ENCODE measurements at places on chromosomes 11 and 22.
A peak's percentile ranks its signal among the peaks of the same experiment; 100 is the strongest.

DNA sequence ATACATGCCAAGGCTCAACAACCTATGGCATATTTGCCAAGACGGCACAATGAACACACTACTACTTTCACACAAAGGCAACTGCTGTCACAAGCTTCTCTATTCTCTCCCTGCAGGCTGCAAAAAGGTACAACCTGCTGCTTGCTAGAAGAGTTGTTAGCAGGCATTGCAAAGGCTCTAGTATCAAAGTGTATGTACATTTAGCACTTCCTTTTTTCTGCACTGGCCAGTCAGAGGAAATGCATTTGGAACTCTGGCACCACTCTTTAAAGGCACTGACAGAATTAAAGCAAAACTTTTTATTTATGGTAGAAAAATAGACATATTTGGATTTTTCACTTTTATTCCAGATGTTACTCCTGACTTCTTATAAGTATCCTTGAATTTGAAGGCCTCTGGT lies 125.9 kb downstream of the CWF19L2 start:
- DNase-seq, result no peak

GRCh38 chr11:119100994-119101758 lies 477 bp downstream of the DPAGT1 start:
- DNase-seq, result no peak

GRCh38 chr11:116506263-116506825 lies 266.4 kb downstream of the BUD13 start:
- no peak for DNase-seq

GRCh38 chr11:12725863-12726682 lies 51.9 kb downstream of the TEAD1 start:
- DNase-seq, result no peak

- DNase-seq, result peak; percentile 64
Measured at GRCh38 chr22:37905534-37906363, at the start of gene MICALL1. Gene MICALL1, plus strand, starts transcription at chr22:37906297. Its CDS starts 126 bp downstream, at chr22:37906423.

DNA sequence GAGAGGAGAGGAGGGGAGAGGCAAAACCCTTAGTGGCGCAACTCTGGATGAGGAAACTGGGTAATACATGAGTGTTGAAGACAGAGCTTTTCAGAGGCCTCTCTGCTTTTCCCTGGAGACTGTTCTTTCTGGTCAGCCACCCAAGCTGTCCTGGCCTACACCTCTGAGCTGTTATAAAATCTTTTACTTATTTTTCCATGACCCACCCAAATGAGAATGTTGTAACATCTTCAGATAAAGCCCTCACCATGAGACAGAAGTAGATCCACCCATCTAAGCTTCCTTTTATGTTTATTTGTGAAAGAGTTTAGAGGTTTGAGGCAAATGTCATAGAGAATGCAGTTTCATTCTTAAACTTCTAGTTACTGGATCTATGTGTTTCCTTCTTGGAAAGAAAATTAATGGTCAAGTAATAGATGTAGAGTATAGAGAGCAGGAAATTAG lies 20.3 kb upstream of the APLP2 start:
- DNase-seq, result no peak

- DNase-seq, result no peak
Measured at GRCh38 chr22:45877651-45878050, 99.3 kb downstream of the WNT7B start.

GRCh38 chr11:114060392-114061047 lies 1.0 kb downstream of the ZBTB16 start:
- peak; percentile 36 for DNase-seq

- DNase-seq, result no peak
Measured at GRCh38 chr11:95461858-95462257, 230.9 kb upstream of the SESN3 start.

GRCh38 chr11:69293819-69294505 lies at the start of gene MYEOV:
Gene MYEOV, plus strand, starts transcription at chr11:69294155. Its CDS starts 1,200 bp downstream, at chr11:69295355.
- DNase-seq, result peak; percentile 38

- DNase-seq, result no peak
Measured at GRCh38 chr11:1040428-1041148, 4.1 kb upstream of the MUC6 start.

DNA sequence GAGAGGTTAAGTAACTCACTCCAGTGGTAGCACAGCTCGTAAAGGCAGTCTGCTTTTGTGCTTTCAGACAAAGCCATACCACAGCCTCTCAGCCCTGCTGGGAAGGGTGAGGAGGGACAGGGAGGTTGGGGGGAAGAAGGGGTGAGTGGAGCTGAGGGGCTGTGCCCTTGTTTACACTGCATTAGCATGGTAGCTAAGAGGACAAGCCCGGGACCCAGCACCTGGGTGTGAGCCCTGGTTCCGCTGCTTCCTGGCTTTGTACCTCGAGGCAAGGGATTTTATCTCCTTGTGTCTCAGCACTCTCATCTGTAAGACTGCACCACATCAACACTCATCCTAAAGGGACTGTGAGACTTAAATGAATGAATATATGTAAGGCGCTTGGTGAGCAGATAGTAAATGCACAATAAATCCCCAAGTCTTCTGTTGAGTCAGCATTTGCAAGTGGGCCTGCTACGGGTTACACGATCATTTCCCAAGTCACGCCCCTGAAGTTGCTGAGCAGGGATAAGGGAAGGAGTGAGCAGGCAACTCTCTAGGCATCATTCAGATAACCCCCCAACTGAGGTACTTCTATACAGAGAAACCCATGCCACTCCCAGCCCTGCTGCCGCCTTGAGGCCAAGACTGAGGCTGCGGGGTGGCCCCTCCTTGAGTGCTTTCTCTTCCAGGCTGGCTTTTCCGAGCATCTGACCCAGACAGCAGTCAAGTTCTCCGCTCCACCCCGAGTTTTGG lies 7.5 kb downstream of the RASD2 start:
- no peak for DNase-seq

DNA sequence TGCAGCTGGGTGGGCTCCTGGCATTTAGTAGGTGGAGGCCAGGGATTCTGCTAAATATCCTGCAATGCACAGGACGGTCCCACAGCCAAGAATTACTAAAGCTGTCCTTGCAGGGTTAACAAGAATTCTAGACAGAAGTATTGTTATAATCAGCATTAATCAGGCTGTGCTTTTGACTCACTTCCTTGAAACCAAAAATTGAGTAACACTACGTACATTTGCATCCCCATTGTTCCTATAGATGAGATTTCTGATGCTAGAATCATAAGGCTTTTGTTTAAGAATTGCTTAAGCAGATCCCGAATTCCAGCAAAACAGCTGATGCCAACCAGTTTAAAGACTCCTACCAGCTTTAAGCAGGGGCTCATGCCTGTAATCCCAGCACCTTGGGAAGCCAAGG lies 11.4 kb downstream of the SLC6A5 start:
- DNase-seq, result no peak

- DNase-seq, result no peak
Measured at GRCh38 chr11:94128291-94128745, 323 bp upstream of the PANX1 start.

GRCh38 chr11:38365274-38365673 lies 1767.2 kb upstream of the RAG2 start:
- DNase-seq, result no peak

DNA sequence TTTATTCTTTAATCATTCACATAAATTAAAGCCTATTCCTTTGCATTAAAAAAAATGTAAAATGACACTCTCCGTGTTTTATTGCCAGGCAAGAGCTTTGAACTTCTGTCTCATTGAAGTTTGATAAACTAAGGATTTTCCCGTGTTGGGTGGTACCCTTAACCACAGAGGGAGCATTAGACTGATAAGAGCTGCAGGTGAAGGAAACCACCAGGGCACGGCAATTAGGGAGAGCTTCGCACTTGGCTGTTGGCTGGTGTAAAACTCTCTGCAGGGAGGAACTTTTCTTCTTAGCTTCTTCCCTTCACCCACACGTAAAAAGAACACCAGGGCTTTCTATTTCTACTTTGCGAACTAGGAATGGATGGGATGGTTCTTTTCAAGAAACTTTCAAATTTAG lies 47.0 kb downstream of the CSTPP1 start:
- DNase-seq, result no peak

DNA sequence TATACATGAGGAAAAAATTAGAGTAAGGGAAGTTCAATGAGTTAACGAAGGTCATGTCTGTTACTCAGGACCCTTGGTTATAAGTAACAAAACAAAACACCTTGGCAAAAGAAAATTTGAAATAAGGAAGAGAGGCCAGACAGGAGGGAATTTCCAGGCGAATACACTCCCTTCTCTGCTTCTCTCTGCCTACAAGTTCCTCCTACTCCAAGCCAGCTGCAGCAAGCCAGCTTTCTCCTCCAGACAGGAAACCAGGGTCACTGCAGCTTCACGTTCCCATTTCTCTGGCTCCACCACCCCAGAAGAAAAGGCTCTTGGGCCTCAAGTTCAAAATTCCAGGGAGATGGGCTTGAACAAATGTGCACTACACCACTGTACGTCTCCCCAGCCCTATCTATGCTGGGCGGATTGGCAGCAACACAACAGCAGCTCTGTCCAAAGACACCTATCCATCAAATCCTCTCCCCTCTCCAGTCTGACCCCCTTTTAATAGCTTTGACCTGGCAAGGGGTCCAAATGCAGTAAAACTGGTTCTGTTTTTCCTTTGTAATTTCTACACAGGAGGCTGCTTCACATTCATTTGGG lies 27.7 kb downstream of the SMCO4 start:
- DNase-seq, result no peak

GRCh38 chr11:14258221-14258935 lies 100.6 kb downstream of the RRAS2 start:
- DNase-seq, result no peak

- no peak for DNase-seq
Measured at GRCh38 chr11:47606731-47607130, 12.5 kb upstream of the C1QTNF4 start.

DNA sequence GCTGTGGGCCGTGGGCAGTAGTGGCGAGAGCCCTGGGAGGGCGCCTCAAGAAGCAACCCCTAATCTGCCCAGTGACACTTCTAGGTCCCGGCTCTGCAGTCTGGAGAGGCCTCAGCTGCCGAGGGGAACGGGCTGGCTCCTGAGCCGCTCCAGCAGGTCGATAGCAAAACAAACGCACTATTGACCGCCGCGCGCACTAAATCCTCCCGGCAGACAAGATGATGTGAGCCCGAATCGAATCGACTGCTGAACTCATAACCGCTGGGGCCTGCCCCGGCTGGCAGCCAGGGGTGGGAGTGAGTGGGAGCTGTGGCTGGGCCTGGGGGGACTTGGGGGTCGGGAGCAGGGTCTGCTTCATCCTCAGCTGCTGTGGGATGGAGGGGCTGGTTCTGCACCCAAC lies 36.1 kb downstream of the FLRT1 start:
- DNase-seq, result no peak

GRCh38 chr22:49449811-49450446 lies 377.7 kb downstream of the BRD1 start:
- DNase-seq, result no peak

GRCh38 chr22:33780531-33781136 lies 139.6 kb downstream of the LARGE1 start:
- DNase-seq, result no peak

DNA sequence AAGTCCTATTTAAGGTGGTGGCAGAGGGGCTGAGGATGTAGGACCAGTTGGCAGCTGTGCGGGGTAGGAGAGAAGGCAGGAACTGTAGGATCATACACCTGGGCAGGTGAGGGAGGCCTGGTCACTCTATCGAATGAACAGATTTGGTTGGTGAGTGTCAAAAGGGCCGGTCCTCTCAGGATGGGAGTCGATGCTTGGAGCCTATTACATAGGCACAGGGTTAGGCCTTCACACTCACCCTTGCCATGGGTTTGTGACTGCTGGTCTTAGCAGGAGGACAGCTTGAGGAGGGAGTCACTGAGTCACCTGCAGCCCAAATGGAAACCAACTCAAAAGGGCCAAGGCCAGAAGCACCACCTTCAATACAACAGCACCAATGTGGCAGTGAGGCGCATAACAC lies 80.2 kb upstream of the NARS2 start:
- no peak for DNase-seq

DNA sequence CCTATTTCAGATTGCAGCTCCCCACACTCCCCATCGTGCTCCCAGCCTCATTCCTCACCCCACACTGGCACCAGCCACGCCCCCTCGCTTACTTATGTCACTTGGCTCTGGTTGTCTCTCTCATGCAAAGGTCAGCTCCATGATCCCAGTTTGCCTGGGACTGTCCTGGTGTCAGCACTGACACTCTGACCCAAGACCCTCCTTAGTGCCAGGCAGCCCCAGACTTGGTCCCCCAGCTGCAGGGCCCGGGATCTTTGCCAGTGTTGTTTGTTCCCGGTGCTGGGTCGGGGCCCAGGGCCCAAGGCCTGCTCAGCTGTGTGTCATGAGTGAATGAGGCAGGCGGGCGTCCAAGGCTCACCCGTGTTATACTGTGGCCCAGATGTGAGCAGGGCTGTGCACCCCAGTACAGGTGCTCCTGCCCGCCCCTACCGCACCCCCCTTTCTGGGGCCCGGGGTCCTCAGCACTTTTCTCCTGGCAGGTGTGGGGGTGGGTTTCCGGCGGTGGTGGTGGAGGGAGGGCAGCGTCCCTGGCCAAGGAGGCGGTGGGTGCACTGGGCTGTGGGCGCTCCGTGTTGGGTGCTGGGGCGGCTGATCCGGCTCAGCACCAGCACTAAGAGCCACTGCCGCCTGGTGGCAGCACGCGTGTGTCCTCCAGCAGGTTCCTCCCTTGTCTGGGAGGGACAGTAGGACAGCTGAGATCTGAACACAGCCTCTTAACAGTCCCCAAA lies 19.5 kb downstream of the IL17REL start:
- DNase-seq, result peak; percentile 77

GRCh38 chr11:24514219-24514594 lies 17.4 kb downstream of the LUZP2 start:
- DNase-seq, result no peak

DNA sequence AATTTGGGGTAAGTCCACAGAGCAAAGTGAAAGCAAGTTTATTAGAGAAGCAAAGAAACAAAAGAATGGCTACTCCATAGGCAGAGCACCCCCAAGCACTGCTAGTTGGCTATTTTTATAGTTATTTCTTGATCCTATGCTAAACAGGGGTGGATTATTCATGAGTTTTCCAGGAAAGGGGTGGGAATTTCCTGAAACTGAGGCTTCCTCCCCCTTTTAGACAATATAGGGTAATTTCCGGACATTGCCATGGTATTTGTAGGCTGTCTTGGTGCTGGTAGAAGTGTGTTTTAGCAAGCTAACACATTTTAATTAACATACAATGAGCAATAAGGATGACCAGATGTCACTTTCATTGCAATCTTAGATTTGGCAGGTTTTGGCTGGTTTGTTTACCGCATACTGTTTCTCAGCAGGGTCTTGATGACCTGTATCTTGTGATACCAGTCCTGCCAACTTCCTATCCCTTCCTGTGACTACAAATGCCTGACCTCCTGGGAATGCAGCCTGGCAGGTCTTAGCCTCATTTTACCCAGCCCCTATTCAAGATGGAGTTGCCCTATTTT lies 937 bp upstream of the C1QTNF6 start:
- no peak for DNase-seq

Measured in activated naive CD4-positive, alpha-beta T cell treated with Interleukin-2 at 50 U/mL for 16 hours (primary cell).